ENCODE measurements at places on chromosomes 2 and 18. TPM values are rescaled to one million over a fixed set of nuclear protein-coding genes. Genes with fewer than 3 reads are reported as not detected.

The ITPRIPL1 gene
- 15.5 TPM for total RNA-seq

The TEKT4 gene
- total RNA-seq, result not detected

The MERTK gene
- 1.0 TPM for total RNA-seq

The RESP18 gene
- total RNA-seq, result not detected

The SMYD1 gene
- not detected for total RNA-seq

The CAVIN2 gene
- not detected for total RNA-seq
